LNCaP clone FGC (cell line): ENCODE measurements at places on chromosomes 2 and 18.

DNA sequence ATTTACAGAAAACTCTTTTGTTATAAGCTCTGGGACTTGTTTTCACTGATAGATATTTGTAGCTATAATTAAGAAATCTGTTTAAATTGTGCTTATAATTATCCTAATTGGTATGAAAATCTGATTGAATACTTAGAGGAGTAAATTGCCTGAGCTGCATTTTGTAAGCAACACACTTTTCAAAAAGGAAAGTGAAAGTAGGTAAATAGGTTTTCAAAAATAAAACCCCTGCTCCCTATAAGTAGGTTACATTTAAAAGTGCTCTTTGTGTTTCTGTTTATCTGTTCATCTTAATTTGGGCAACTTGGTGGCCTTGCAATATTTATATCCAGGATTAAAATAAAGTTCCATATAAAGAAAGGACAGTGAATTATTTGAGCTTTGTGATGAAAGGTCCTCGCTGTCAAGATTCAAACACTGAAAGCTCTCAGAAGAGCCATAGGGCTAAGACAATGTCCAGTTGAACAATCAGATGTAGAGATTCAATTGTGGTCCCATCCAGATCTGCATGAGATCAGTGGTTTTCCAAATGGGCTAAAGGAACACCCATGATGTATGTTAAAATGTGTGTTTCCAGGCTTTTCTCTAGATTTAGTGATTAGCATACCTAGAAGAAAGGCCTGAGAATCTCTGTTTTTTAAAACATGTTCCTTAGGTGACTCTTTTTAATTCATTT is 371.6 kb downstream of the RPRM start:
- DNase-seq, result no peak

- no peak for DNase-seq
Measured at GRCh38 chr2:109275120-109276012, 146.4 kb downstream of the SH3RF3 start.

DNA sequence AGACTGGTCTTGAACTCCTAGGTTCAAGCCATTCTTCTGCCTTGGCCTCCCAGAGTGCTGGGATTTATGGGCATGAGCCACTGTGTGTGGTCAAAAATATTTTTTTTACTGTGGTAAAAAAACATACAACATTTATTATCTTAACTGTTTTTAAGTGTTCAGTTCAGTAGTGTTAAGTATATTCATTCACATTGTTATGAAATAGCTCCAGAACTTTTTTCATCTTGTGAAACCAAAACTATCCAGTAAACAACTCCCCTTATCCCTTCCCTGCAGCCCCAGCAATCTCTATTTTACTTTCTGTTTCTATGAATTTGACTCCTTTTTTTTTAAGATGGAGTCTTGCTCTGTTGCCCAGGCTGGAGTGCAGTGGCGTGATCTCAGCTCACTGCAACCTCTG is 9.3 kb downstream of the RMC1 start:
- DNase-seq, result no peak

DNA sequence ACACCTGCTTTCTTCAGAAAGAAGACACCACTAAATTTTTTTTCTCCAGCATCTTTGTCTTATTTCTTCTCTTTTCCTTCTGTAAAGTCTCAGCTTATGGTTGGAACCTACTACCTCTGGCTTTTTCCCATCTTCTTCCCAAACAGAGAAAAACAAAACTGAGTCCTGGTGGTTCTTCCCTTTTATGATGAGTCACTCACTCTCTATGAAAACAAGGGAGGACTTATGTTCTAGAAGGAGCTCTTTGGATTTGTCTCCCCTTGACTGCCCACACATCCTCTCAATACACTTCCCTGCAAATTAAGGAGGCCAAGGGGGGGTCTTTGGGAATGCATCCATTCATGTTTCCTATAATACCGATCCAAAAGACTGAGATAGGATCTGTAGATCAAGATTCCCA is 22.1 kb upstream of the MEIS1 start:
- no peak for DNase-seq

GRCh38 chr2:46982351-46983064 is 66.9 kb upstream of the MCFD2 start:
- no peak for DNase-seq

GRCh38 chr2:138962686-138963085 is 182.5 kb upstream of the NXPH2 start:
- no peak for DNase-seq
